AG04449 (cell line): ENCODE measurements at places on chromosomes 7 and 10.

DNA sequence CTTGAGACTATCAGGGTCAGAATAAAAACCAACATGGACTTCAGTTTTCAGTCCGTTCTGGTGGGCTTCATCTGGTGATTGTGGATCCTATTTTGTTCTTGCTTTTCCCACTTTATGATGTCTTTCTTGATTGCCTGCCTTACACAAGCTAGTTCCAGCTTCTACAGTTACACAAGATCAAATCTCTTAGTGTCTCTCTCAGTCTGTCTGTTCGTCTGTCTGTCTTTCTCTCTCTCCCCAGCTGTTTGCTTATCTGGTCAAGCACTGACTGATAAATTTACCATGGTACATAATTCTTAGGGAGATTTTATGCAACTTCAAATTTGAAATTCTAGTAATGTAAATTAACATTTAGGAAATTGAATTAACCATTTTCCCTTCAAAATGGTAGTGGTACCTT lies 35.8 kb downstream of the TAX1BP1 start:
- DNase-seq, result no peak

DNA sequence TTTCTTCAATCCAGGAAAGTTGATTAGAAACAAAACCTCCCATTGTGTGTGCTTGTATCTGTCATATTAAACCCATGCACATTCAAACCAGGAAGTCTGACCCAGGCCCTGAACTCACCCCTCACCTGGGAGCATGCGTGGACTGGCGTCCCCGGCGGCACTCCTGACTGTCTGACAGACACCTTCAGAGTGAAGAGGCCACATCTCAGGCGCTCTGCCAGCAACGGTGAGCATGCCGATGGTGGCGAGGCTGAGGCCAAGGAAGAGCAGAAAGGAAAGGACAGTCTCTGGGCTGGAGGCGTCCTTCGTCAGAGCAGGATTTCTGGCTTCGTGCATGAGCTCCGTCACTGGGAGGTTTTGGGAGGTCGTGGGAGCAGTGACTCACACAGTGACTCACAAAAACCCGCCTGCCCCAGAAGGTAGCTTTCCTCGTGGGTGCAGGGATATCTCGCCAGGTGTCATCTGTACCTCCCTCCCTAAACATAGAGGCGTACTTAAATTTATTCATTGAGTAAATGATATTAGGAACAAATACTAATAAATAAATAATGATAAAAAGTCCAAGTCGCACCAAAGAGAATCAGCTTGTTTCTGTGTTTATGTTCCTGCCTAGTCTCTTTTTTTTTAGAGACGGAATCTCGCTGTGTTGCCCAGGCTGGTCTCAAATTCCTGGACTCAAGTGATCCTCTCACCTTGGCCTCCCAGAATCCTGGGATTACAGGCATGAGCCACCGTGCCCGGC lies 13.5 kb downstream of the IQCE start:
- DNase-seq, result no peak

GRCh38 chr7:11130012-11130411 lies 156.3 kb downstream of the PHF14 start:
- DNase-seq, result peak; percentile 86

DNA sequence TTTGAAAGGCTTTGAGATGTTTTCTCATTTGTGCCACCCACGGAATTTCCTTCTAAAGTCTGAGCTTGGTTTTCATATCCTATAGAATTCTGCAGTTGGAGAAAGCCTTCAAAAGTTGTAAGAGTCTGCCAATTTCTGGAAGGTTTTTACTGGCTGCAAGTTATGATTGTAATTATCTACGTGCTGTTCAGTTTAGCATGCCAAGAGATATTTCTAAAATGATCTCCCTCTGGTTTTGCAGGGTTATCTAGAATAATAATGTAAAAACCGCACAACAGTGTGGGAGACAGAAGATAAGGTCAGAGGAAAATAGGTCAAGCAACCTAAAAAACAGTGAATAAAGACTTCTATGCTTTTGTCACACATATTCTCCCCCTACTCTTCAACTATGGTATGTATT lies 69.3 kb downstream of the MTERF1 start:
- DNase-seq, result no peak

GRCh38 chr7:27917774-27918314 lies 177.9 kb downstream of the TAX1BP1 start:
- peak; percentile 16 for DNase-seq
